Right lobe of liver (tissue), 6 donors: ENCODE measurements at places on chromosomes 5 and 9. TPM values are rescaled to one million over a fixed set of nuclear protein-coding genes. Genes with fewer than 3 reads are reported as not detected.
A peak's percentile ranks its signal among the peaks of the same experiment; 100 is the strongest.

The ASTN2 gene
- total RNA-seq: 1.5 TPM

DNA sequence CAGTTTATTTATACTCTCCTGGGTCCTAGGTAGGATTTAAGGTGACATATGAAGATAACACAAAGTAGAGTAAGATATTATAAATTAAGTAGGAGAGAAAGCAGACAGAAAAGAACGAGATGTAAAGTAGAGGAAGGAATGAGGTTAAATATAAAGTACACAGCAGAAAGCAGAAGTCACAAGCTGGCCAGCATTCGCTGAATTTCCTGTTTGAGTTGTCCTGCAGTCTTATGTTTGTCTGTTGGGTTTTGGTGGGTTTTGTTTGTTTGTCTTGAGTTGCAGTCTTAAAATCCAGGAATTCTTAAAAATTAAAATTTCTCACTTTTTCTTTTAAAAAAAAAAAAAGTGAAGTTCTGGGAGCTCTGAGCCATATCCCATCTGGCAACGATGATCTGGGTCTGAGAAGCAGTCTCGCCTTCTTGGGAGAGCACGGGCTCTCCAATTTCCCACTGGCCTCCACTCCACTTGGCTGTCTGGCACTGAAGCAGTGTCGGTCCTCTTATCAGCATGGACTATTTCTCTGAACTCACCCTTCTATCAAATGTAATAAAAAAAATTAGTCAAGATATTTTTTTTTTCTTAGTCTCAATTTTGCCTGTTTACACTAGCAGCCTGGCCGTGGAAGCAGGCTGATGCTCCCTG lies 2.0 kb downstream of the S100Z start:
- DNase-seq: no peak

DNA sequence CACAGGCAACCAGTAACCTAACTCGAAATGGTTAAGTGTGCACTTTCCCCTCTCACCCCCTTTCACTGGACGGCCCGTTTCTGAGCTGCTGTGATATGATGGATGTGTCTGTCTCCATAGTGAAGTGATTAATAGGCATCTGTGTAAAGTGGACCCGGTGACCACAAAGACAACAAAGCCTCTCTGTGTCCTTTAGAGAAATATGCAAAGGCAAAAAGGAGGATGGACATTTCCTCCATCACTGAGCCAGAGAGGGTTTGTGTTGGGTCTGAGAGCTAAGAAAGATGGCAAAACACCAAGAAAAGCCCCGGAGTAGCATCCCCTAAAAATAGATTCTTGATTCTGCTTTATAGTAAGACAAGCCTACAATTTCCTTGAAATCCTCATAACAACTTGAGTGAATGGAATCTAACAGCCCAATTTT lies 120.6 kb downstream of the SEMA6A start:
- DNase-seq: no peak

GRCh38 chr5:132011622-132012343 lies at the start of gene ACSL6:
ACSL6 (minus strand) TSS chr5:132011658; CDS start chr5:132011553, 105 bp downstream.
- DNase-seq: peak; percentile 51

The NFIB gene
- total RNA-seq: 45.3 TPM

The GMCL2 gene
- not detected for total RNA-seq

GRCh38 chr5:123936548-123936947 lies 424.6 kb downstream of the CSNK1G3 start:
- DNase-seq: no peak

DNA sequence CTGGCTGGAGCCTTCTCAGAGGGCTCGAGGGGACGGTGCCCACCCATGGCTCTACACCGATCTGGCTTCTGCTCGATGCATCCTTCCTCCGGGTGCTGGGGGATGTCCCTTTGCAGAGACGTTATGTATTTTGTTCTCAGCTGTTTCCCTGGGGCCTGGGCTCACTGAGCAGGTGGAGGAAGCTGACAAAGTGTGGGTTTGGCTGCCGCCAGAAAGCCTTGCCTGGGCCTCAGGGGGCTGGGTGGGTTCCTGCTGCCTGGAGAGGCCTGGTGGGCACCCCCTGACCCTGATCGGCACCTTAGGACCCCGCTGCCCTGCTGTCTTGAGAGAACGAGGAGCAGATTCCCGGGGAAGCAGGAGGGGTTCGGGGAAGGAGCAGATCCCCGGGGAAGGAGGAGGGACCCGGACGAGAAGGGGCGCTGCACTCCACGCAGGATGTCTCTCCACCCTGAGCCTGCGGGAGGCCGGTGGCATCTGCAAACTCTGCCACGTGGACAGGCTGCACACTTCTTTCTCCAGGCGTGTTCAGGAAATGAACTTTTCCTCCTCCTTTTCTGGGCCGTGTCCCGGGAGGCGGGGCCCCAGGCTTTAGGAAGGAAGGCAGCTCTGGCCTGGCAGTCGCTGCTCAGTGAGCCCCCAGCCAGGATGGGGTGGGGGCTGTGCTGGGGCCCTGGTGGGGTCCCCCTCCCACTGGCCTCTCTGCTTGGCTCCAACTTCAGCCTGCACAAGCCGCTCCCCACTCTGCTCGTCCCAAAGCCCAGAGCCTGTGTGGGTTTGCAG lies 148.9 kb downstream of the RXRA start:
- peak; percentile 63 for DNase-seq

DNA sequence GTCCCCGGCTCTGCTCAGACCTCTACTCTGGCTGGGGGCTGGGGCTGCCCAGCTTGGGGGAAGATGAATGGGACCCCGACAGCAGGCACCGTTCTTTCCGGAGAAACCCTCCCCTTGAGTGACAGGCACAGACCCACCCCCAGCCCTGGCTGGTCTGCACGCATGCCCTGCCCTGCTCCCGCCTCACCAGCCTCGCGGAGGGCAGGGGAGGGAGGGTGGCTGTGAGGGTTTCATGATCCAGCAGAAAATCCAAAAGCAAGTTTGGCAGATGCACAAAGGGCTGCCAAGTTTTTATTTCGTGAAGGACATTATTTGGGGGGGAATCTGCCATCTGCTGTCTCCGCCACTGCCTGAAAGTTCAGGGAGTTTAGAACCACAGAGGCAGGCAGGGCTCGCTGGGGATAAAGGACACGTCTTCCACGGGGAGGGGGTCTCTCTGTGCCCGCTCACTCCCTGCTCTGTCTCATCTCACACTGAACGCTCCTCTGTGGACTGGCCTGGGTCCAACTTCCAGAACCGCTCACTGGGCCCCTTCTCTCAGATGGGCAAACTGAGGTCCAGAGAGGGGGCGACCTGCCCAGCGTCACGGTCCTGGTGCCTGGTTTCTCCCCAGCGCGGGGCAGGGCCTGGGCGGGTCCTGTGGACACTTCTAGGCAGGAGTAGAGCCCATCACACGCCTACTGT lies 92.9 kb downstream of the RXRA start:
- no peak for DNase-seq

The NEURL1B gene
- 5.7 TPM for total RNA-seq

DNA sequence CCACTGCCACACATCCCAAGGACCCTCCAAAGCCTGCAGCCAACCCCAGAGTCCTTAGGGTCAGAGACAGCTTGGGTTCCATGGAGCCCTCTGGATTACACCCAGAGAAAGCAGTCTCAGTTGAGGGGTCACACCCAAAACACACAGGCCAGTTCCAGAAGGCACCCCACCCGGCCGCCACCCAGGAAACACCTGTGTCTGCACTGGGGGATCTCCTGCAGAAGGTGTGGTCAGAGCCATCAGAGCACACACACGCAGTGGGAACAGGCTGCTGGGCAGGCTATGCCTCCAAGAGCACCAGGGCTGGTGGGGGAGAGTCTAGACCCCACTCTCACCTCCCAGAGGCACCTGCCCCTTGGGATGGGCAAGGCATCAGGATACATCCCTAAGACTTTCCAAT lies 27.3 kb downstream of the NIPAL4 start:
- DNase-seq: no peak

GRCh38 chr5:143148771-143149170 lies 254.7 kb downstream of the NR3C1 start:
- no peak for DNase-seq

- no peak for DNase-seq
Observed at GRCh38 chr9:2210201-2210600, 195.1 kb downstream of the SMARCA2 start.

The C7 gene
- total RNA-seq: 58.0 TPM

DNA sequence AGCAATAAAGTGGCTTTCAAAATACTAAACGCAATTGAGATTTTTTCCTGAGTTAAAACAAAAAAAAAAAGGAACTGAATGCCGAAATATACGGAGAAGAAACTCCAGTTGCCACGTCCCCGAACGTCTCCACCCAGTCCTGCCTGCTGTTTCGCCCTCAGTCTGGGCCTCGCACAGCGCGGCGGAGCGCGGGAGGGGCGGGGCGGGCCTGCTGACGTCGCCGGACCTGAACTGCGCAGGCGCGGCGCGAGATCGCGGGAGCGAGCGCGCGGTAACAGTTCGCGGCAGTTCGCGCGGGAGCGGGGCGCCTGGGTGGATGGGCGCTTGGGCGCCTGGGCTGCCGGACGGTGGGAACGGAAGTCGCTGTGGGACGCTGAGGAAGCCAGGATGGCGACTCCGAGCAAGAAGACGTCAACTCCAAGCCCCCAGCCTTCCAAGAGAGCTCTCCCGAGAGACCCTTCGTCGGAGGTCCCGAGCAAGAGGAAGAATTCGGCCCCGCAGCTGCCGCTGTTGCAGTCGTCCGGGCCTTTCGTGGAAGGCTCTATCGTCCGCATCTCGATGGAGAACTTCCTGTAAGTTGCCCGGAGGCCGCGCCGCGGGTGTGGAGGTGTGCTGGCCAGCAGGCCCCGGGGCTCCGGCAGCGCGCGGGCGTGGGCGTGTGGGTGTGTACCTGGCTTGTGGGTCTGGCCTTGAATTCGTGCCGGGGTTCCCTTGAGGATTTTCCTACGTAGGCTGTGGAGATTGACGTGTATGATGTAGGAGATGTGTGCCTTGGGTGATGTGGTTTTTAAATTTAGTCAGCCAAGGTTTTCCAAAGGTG lies at the start of gene SMC5:
TSS of gene SMC5 (plus strand) at position 287 of the 820 bp plus-strand sequence. CDS start at position 388, 101 bp downstream.
- DNase-seq: peak; percentile 91

DNA sequence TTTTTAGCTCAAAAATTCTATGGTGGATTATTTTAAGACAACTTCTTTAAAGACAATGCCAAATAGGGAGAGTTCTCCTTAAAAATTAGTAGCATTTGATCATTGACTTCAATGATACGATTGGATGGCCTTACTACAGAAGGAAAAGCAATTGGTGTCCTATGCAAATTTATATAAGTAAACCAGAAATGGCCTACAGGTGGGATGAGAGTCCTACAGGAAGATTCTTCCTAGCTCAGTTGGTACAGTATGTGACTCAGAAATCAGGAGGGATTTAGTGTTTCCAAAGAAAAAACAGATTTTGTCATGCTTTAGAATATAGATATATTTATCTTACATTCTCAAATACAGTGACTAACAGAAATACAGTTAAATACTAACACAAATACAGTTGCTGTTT lies 6.5 kb downstream of the ANKRA2 start:
- DNase-seq: no peak

GRCh38 chr9:114805670-114806525 lies at the start of gene TNFSF15:
TNFSF15 (minus strand) TSS chr9:114806039; CDS start chr9:114806012, 27 bp downstream.
- DNase-seq: peak; percentile 28

The TMEM171 gene
- 2.9 TPM for total RNA-seq

- DNase-seq: no peak
Observed at GRCh38 chr5:36378551-36378950, 76.8 kb upstream of the RANBP3L start.

GRCh38 chr5:67985686-67986387 lies 229.7 kb upstream of the PIK3R1 start:
- no peak for DNase-seq

The IFNA5 gene
- total RNA-seq: not detected

GRCh38 chr9:36865731-36866635 lies 168.1 kb downstream of the PAX5 start:
- DNase-seq: no peak

The KCNIP1 gene
- not detected for total RNA-seq

GRCh38 chr9:87505869-87506678 lies 8.4 kb downstream of the DAPK1 start:
- DNase-seq: no peak

The PLPPR1 gene
- total RNA-seq: 1.9 TPM

The ORM2 gene
- total RNA-seq: 3,162 TPM

- no peak for DNase-seq
Observed at GRCh38 chr5:14678773-14679334, 14.3 kb downstream of the OTULIN start.

DNA sequence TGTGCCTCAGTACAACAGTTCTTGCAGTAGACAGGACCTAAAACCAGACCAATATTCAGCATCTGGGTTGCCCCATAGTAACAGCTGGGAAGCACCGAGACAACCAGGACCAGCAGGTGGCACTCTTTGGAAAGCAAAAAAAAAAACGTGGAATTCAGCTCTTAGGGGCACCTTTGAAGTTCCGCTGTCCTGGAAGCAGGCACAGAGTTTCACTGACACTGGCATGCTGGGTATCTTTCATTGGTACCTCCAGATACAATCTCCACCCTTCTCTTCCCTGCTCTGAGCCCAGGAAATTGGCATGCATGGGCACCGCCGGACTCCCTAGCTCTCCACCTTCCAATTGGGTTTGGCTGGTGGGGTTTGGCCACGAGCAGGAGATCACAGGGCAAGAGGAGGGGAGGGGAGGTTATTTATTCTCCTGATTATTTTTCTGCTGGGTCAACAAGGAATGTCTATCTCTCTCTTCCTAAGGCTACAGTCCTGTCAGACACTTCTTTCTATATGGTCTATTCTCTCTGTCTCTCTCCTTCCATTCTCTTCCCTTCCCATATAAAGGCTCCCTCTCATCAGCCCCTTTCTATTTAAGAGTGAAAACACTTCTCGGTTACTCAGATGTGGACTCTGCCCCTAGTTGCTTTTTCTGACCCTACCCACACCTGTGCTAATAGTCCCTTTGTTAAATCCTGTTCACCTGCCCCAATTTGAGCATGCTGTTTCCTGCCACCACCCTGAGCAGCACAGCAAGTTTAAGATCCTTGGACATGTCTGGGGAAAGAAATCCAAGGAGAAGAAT lies 1.9 kb upstream of the IDNK start:
- peak; percentile 48 for DNase-seq

The OLFM1 gene
- 3.4 TPM for total RNA-seq

GRCh38 chr9:100673249-100673648 lies 95.4 kb downstream of the CAVIN4 start:
- no peak for DNase-seq

DNA sequence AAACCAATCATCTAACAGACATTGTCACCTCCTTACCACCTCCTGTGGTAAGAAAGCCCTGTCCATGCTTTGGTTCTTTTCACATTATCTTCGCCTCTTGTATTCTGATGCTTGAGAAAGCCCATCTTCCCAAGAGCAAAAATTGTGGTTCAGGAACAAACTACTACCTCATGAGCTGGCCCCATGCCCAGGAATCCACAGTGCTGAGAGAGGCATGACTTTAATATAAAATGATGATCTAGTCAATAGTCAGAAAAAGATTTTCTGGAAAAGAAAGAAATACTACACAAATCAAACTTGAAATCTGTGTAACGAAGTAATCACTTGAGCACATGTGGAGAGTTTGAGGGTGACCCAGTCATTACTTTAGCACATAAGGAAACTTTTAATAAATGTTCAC lies 94.7 kb downstream of the FGF10 start:
- DNase-seq: no peak

DNA sequence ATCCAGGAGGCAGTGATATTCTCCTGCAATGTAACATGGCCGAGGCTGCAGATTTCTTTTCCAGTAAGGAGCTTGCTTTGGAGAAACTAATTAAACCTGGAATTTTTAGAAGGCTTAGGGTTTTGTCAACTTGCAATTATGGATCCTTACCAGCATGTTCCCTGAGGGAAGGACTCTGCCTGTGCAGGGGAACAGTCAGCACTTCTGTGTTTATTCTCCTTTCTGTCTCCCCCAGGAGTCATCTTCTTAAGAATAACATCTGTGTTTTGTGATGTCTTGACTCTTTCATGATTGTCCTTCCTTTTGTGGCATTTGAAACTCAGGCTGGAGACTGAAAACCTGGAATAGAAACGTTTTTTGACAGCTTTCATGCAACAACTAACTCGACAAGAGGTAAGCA lies 80.5 kb upstream of the TNFSF8 start:
- DNase-seq: no peak

The MYMK gene
- total RNA-seq: not detected
